NCI-H146 (cell line): ENCODE measurements at places on chromosomes 1 and 21.
A peak's percentile ranks its signal among the peaks of the same experiment; 100 is the strongest.

DNA sequence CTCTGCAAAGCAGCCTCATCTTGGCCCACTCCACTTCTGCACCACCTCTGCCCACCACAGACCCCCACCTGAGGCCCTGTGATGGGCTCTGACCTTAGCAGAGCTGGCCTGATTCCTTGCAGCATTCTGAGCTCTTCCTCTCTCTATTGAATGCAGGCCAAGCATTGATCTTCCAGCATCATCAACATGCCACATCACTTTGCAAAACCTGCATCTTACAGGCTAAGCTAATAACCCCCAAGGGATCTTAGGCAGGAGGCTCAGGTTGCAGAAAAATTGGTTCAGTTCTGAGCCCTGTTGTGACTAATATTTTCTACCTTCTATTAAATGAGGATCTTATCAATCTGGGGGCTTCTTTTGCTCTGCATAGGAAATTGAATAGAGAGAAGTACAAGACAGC, 78.7 kb downstream of the ATP1A1 start:
- no peak for DNase-seq

DNA sequence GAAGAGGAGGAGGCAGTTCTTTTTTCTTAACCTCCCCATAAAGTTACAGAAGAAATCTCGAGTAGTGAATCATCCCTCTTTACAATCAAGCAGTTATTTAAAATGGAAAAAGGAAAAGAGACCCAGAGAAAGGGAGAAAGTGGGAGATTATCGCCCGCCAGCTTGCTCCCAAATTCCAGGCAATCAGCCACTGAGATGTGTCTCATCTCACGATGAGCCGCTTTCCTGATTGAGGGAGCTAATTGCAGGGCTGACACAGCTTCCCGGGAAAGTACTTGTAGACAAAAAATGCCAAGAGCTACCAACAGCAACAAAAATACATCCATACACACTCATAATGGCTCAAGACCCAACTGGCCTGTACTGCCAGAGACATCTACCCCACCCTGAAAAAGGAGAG, 191.6 kb upstream of the ZC3H12A start:
- DNase-seq: no peak

- no peak for DNase-seq
Measured at GRCh38 chr1:152884966-152885624, 7.0 kb downstream of the SMCP start.

GRCh38 chr1:81254560-81254959, 546.2 kb upstream of the ADGRL2 start:
- DNase-seq: no peak

- DNase-seq: no peak
Measured at GRCh38 chr1:226201029-226201593, 14.6 kb upstream of the ACBD3 start.

DNA sequence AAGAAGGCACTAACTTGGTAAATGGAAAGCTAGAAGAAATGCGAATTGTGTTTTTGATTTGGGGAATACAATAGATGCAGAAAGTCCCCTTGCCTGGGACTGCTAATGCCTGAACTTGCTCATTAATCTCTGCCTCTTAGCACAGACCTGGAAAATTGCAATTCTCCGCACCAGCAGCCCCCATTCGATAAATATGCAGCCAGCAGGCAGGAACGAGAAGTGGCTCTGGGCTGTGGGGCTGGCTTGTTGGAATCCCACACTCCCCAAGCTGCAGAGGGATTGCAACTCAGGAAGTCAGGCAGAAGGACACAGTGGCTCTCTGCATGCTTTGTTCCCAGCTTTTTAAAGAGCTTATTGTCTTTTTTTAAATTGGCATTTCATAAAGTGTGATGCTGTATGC, 51.3 kb downstream of the PCP4 start:
- no peak for DNase-seq

DNA sequence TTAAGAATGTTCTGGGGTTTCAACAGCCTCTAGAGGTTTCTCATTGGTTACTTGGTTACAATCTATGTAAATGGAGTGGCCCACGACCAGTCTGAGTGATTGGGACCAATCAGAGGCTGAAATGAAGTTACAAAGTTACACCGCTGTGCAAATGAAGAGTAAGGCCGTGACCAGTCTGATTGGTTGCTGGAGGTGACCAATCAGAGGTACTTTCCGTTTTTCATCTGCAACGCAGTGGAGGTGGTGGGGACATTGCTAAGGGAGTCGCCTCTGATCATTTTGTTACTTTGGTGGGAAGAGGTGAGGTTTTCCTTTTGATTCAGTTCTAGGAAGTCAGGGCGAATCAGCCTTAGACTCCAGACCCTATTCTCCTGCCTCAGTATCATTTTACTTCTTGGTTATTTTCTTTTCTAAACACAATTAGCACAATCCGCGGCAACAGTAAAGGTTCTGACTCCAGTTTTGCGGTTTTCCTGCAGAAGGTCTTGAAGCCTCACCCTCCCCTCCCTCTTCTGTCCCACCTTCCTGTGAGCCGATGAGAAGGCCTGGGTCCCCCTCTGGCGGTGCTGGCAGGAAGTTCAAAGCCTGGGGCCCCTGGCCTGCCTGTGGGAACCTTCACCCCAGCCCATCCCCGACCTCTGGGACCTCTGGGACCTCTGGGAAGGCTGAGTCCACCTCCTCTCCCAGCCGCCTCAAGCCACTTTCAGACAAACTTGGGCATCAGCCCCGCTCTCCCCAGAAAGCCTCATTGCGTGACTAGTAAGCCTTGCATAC, 38.7 kb upstream of the TTC34 start:
- no peak for DNase-seq

DNA sequence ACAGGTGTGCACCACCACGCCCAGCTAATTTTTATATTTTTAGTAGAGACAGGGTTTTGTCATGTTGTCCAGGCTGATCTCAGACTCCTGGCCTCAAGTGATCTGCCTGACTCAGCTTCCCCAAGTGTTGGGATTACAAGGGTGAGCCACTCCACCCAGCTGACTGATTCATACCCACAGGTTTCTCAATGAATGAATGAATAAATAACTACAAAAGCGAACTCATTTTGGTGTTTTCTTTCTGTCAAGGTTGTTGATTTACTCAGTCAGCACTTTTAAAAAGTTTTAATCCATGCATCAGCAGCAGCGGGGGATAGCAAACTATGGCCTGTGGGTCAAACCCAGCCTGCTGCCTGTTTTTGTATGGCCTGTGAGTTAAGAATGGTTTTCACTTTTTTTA, 217.5 kb downstream of the FAF1 start:
- no peak for DNase-seq

DNA sequence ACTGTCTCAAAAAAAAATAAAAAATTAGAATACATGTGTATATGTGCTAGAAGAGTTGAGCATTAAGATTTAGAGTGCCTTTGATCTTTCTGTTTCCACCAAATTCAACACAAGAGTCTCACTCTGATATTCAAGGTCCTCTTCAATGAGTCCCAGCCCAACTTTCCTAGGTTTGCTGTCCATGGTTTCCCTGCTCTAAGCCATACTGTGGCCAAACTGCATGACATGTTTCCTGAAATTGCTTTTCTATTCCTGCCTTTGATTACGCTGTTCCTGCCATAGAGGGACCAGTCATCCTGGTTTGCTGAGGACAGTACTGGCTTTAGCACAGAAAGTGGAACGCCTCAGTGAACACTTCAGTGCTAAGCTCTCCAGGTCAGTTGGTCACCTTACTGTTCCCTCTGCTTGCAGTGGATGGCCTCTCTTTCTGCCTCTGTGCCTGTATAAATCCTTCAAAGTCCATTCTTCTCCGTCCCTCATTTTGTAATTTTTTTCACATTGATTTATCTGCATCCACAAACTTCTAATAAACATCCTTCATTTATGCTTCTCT, 305.9 kb upstream of the PROX1 start:
- DNase-seq: no peak

GRCh38 chr1:111569913-111570312, 49.7 kb upstream of the RAP1A start:
- no peak for DNase-seq

DNA sequence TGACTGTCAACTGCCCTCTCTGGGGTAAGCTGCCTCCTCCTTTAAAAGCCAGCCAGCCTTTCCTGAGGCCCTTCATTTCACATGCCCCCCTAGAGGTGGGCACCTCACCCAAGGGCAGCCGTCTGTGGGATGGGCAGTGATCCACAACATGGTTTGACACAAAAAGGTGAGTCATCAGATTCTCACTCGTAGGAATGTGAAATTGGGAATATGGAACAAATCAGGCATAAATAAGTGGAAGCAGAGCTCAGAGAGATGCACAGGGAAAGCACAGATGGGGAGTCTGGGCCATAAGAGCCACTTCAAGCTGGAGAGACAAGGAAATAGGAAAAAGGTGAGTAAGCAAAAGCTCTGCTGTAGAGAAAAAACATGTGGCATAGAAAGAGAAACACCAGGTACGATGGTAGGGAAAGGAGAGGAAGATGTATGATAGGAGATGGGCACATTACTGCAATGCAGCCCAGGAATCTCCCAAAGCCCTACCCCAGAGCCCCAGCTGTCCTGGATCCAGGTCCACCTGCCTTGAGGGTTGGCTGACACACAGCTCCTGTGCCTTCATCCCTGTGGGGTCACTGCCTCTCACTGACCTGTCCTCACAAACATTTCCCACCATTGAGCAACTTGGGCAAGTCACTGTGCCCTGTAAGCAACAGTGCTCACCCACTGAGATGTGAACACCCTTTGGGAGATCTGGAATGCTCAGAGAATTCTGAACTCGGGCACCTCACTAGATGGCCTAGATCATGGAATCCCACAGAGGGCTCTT, 86.6 kb downstream of the ASTN1 start:
- DNase-seq: no peak

- DNase-seq: no peak
Measured at GRCh38 chr1:178613271-178613945, 100.5 kb downstream of the TEX35 start.

GRCh38 chr1:6025269-6026094, 20.2 kb upstream of the KCNAB2 start:
- no peak for DNase-seq

DNA sequence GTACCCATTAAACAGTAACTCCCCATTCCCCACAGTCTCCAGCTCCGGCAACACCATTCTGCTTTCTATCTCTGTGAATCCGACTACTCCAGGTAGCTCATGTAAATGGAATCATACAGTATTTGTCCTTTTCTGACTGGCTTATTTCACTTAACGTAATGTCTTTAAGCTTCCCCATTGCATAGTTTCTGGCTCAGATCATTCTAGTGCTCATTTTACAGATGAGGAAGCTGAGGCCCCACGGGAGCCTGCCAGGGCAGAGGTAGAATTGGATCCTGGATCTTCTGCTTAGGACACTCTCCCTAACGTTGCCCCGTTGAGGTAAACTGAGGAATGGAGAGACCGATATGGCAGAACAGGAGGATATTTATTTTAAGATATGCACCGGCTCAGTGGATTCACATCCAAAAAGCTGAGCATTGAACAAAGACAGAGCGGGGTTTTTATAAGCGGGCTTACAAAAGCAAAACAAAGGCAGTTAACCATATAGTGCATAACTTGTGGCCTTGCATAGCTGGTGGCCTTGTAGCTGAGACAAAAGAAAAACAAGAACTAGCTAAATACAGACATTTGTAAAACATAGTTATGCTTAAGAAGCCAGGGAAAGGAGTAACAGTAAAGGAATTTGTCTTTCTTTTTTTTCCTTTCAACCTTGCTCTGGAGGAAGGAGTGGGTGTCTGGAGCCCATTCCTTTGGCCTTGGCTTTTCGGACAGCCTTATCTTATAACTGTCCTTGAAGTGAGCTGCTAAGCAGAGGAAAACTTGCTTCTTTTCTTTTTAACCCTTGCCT, 15.3 kb upstream of the KLHDC8A start:
- DNase-seq: no peak

DNA sequence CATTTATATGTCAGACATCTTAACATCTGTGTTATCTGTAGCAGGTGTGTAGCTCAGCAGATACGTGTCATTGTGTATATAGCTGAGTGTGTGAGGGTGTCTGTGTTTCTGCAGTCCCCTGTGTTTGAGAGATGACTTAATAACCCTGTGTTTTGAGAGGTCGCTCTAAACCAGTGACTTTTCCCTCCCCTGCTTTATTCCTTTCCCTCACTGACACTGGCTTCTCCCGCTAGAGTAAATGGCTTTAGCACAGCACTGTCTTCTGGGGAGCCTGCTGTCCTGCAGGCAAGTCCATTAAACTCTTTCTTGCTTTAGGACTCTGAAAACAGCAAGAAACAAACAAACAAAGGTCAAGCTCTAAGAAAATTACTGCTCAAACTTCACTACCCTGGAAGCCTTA, 53.0 kb downstream of the VANGL1 start:
- DNase-seq: peak; percentile 48

GRCh38 chr1:200410566-200410878, 686 bp upstream of the ZNF281 start:
- DNase-seq: peak; percentile 76

DNA sequence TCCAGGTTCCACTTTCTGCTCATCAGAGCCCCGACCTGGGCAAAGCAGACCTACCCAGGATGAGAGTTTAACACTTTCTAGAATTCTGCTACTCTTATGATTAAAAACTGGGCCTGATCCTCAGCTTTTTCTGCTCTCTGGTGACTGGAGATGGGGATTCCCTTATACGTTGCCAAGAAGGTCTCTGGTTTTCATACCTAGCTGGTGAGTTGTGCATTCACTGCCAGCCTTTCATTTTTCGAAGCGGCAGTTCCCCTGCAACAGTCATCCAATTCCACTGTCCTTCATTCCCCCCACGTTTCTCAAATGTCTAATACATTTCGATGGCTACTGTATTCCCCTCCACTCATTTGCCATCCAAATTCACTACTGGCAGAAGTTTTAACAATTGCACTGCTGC, 135.3 kb downstream of the ADSS2 start:
- DNase-seq: no peak

DNA sequence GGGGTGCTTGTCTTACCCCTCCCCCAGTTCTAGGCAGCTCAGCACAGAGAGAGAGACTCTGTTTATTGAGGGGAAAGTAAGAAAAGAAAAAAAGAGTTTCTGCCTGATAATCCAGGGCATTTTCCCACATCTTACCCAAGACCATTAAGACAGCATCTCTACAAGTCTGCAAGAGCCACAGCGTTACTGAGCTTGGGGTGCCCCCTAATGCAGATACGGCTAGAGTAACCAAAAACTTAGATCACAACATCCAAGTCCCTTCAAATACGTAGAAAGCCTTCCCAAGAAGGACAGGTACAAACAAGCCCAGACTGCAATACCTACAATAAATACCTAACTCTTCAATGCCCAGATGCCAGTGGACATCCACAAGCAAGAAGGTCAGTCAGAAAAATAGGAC, 6.2 kb upstream of the TEX50 start:
- DNase-seq: no peak

- no peak for DNase-seq
Measured at GRCh38 chr1:219174460-219175211, 958 bp downstream of the LYPLAL1 start.

GRCh38 chr1:45196863-45197262, 9.5 kb downstream of the ZSWIM5 start:
- no peak for DNase-seq
